ENCODE measurements at places on chromosomes 3 and 15.

DNA sequence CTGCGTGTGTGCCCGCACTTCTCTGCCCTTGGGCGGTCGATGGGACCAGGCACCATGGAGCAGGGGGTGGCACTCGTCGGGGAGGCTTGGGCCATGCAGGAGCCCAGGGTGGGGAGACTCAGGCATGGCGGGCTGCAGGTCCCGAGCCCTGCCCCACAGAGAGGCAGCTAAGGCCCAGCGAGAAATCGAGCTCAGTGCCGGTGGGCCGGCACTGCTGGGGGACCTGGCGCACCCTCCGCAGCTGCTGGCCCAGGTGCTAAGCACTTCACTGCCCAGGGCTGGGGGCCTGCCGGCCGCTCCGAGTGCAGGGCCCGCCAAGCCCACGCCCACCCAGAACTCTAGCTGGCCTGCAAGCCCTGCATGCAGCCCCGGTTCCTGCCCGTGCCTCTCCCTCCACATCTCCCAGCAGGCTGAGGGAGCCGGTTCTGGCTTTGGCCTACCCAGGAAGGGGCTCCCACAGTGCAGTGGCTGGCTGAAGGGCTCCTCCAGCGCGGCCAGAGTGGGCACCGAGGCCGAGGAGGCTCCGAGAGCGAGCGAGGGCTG lies 553 bp upstream of the RTP4 start:
- DNase-seq = no peak

DNA sequence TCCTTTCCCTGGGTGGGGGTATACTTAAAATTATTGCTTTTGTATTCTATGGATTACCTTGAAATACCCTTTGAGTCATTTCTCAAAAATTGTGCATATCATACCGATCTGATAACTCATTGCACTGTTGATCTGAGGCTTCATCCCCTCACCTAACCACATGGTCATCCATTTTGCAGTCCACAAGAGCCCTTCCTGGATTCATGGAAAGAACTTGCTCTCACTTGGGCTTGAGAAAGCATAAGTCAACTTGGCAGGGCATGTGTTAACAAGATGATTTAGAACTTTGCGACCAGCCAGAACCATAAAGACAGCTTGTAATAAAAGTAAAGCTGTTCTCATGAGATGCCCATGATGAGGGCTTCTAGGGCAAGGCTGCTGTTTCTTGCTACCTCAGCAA lies 22.2 kb downstream of the MME start:
- peak; percentile 44 for DNase-seq

DNA sequence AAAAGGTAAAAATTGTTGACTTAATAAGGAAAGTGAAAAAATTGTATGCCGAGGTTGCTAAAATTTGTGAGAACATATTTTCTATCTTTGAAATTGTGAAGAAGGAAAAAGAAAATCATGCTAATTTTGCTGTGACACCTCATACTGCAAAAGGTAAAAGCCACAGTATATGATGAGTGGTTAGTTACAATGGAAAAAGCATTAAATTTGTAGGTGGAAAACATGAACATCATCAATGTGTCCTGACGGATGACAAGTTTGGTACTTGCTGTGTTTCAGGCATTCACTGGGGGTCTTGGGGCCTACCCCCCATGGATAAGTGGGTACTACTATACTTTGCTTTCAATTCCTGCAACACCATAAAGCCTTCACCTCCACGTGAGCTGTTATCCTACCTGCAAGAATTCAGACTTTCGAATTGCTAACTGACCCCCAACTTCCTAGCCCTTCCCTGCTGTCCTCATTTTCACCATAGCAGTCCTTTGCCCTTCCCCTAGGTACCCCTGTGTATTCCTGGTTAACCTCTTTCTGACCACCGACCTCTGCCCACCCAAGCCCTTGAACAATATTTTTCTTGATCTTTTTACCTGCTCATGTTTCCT lies 62.4 kb downstream of the RAB7A start:
- DNase-seq = no peak

DNA sequence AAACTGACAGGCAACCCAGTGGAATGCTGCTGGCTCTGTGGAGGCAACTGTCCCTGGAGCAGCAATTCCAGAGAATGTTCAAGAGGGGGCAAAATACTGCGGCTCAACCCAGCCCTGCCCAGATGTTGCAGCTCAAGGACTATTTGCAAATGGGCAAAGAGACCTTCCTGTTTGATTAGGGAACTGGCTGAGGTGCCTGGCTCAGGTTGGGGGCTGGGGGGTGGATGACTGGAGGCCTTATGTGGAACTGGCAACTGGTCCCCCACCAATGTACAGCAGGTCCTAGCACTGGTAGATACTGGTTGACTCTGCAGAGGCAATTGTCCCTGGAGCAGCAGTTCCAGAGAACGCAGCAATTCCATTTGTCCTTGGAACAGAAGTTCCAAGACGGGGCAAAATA lies 302.5 kb downstream of the ZPLD1 start:
- DNase-seq = no peak

DNA sequence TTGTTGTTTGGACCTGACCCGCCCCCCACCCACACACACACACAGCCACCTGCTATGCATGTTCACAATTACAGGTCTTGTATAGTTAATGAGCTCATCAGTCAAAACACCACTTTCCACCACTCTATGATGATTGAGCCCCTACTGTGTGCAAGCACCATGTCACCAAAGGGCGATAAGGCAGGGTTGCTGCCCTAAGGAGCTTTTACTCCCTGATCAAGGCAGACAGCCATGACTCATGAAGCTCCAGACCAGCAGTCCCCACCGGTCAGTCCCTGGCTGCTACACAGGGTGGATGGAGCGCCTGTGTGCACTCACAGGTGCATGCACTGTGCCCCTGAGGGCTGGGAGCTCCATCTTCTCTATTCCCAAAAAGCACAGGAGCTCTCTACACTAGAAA lies 270.6 kb downstream of the CLSTN2 start:
- no peak for DNase-seq
